ENCODE measurements at places on chromosomes 3 and 15.
A peak's percentile ranks its signal among the peaks of the same experiment; 100 is the strongest.

DNA sequence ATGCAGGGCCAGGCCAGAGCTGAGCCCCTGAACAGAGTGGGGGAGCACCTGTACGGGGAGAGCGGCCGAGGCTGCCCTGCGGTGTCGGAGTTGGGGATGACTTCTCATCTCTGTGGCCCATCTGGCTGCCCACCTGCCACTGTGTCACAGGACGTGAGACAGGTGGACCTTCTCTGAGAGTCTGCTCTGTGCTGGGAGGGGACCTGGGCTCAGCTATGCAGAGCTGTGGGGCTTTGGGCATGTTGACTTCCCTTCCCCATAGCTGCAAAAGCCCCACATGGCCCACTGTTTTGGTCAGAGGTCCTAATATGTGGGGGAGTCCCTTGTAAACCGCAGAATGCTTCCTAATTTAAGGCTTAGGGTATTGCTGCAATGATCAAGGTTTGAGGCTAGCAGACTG lies 68.0 kb upstream of the TRPM1 start:
- DNase-seq = no peak

GRCh38 chr3:37824090-37824953 lies 37.4 kb upstream of the CTDSPL start:
- no peak for DNase-seq

GRCh38 chr3:177622520-177622919 lies 425.2 kb upstream of the TBL1XR1 start:
- DNase-seq = no peak

GRCh38 chr3:28348265-28348628 lies 274 bp upstream of the ZCWPW2 start:
- DNase-seq = no peak

- DNase-seq = no peak
Observed at GRCh38 chr3:170471149-170471548, 52.5 kb downstream of the CLDN11 start.

- no peak for DNase-seq
Observed at GRCh38 chr15:41993472-41994170, 21.3 kb upstream of the EHD4 start.

DNA sequence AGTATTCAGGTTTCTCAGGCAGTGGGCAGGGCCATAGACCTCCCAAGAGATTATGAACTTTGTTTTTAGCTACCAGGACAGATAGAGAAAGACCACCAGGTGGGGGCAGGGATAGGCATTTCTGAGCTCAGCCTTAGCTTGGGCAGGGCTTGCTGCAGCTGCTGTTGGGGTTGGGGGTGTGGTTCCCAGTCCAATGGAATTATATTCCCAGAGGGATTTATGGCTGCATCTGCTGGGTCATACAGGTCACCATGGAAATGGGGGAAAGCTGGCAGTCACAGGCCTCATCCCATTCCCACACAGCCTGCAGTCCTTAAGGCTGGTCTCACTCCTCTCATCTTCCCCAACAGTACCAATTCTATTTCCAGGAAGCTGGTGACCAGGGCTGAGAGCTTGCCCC lies 144.6 kb upstream of the ZPLD1 start:
- no peak for DNase-seq

DNA sequence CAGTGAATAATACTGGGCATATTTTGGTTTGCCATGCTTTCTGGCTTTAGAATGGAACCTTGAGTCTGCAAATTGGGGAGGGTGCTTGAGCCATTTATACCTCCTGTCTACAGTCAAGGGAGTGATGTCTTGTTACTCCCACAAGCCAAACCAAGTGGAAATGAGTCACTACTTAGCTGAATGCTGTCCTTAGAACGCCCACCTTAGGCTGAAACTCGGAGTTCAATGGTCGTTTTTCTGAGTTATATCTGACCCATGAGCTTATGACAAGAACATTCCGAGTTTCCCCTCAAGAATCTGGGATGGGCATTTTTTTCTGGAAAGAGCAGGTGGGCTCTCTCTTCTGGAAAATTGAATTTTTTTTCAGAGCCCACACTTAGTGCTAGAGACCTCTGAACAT lies 17.4 kb upstream of the CLDN18 start:
- DNase-seq = no peak

DNA sequence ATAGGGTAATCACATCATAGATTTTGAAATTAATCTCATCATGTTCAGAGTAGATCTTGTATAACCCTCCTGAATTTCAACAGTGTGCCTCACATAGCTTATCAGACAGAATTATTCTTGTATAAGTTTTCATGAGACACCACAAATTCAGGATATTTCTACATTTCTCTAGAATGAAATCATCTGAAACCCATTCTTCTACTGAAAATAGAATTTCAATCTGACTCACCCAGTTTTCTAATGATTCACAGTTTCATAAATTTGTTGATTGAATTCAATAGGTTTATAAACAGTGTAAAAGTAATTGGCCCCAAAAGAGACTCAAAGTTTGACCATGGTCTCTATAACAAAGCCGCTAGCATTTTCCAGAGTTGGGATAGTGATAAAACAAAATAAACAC lies 1082.6 kb upstream of the EPHA6 start:
- no peak for DNase-seq

- DNase-seq = no peak
Observed at GRCh38 chr3:187798126-187798525, 52.9 kb upstream of the BCL6 start.

GRCh38 chr3:66270701-66271100 lies 49.9 kb downstream of the SLC25A26 start:
- DNase-seq = no peak

DNA sequence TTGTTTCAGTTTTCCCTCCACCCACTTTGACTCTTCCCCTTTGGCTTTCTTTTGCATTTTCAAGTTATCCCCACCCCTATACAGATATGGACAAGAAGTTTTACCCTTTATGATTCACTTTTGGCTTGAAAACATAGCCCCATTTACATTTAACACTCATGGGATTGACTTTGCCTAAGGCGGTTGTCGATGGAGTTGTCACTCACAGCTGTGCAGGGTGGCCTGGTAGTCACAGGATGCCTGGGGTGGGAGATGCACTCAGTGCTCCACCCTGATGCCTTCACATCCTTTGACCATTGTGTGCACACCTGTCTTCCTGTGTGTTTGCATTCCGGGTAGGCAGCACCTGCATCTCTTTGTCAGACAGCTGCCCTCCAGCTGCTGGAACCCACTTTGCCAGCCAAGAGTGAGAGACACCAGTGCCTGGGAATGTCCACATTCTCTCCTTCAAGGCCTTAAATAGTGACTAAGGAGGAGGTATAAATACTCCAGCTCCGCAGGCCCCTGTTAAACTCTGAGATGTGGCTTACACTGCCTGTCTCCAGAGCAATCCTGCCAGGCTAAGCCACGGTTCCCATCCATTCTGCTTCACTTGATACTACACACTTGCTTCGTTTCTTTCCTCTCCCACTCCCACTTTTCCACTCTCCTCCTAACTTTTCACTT lies 191.5 kb upstream of the SLC24A5 start:
- DNase-seq = no peak

DNA sequence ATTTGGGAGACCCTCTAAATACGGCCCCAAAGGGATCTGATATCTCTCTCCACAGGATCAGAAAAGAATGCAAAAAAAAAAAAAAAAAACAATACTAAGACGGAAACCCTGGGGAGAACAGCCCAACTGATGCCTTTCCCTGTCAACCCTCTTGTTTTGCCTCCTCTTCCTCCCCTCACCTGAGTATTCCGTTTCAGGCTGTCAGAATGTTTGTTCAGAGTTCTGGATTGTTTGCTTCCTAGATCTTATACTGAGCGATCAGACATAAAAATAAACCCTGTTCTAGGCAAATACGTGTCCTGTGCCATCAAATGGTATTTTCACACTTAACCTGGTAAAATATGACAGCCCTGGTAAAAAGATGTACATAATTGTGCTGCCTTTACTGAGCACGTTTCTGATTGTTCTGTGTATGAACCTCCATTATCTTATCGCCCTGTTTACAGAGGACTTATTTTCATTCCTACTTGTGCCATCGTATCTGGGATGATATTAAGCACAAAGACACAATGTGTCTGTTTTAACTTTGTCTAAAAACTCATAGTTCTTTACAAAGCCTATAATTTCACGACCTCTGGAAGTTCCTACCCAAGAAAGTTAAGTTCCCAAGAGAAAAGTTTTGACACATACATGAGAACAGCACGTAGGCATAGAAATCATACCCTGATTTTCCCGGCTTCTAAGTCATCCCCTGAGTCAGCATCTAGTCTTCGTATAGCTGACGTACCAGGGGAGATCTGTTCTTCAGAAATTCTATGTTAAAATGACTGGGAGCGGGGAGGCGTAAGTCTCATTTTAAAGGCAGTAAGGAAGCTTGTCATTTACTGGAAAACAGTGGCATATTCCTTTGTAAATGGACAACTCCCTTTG lies 856 bp downstream of the ZBTB38 start:
- DNase-seq = no peak

GRCh38 chr3:154188846-154189245 lies 67.7 kb downstream of the ARHGEF26 start:
- no peak for DNase-seq

DNA sequence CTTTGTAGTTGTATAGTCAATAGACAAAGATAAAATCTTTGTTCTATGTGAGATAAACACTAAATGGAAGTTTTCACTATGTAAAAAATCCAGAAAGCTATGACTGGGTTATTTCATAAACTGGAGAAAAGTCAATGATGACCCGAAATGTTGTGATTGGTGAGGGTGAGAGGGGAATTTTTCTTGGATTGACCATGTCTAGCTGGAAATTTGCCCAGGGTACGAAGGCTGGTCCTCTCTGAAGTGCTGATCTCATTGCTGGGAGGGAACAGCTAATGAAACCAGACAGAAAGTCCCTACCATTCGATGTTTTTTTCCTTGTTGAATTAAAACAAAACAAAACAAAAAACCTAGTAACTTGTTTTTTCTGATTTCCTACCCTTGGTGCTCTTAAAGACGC lies 14.3 kb downstream of the TPRG1 start:
- DNase-seq = no peak

DNA sequence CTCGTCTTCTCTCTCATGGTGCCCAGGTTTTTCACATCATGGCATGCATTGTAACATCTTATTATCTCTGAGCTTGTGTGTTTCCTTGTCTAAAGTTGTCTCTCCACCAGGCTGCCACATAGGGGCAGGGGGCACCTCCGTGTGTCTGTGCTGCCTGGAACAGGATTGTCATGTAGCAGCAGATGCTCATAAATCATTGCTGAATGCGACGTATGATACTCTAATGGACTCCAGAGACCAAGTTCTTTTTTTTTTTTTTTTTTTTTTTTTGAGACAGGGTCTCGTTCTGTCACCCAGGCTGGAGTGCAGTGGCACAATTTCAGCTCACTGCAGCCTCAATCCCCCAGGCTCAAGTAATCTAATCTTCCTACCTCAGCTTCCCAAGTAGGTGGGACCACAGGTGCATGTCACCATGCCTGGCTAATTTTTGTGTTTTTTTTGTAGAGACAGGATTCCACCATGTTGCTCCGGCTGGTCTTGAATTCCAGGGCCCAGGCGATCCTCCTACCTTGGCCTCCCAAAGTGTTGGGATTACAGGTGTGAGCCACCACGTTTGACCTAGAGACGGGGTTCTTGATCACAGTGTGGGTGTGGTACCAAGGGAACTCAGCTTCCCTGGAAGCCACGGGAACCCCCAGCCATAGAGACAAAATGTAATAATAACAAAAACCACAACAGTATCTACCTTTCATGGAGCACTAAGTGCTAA lies 4.7 kb upstream of the DNASE1L3 start:
- no peak for DNase-seq

GRCh38 chr3:12944849-12945248 lies 103.5 kb upstream of the RPL32 start:
- no peak for DNase-seq

- no peak for DNase-seq
Observed at GRCh38 chr3:124587053-124587408, 143.2 kb upstream of the UMPS start.

- DNase-seq = peak; percentile 3
Observed at GRCh38 chr3:15514663-15515340, 6.7 kb downstream of the COLQ start.

DNA sequence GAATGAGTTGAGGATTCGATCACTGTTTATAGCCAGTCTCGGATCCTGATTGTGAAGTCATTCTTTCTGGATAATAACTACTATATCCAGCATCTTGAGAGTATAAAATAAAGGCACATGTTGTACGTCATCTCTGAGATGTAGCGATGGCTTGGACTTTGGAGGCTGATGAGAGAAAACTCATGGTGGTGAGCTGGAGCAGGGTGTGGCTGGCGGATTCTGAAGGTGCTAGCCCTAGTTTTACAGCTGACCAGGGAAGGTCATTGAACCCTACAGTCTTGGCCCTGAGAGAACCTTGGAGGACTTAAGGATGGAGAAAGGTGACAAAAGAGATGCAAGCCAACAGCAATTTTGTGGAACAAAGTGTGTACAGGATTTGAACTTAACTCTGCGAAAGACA lies 153.8 kb downstream of the IGF1R start:
- no peak for DNase-seq

DNA sequence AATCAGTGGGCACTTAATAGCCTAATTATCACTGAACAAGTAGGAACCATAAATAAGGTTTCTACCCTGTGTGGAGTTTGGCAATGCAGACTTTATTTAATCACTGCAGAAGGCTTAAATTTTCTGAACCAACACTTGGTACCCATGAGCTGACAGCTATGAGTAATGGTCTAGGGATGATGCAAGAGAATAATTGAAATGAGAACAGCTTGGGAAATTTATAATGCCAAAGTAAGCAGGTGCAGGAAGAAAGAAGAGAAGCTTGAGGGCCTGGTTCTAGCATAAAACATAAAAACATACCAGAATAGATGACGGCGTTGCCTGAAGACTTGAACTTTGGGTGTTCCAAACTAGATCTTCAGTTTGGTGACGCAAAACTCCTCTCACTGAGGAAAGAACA lies 67.0 kb downstream of the IMPG2 start:
- no peak for DNase-seq

DNA sequence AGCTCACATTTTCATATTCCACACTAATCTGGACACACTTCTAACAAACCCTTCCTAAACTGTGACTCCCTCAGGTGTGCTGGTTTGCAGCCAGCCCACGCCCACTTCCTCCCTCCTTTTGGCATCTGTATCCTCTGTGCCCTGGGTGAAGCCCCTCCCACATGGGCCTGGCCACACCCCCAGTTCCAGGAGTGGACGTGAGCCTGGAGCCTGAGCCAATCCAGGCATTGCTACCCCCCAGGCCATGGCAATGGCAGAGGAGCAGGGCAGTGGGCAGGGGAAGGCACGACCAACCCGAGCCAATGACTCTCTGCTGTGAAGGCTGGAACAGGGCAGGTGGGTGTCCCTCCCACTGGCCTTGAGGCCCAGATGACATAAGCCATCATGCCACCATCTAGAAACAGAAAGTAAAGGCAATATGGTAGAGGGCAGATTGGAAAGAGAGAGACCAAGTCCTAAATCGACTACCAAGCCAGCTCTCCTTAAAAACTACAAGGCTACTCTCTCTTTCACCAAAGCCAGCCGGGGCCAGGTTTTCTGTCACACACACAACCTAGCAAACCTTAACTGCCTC lies 18.6 kb downstream of the FAM174B start:
- DNase-seq = no peak

- DNase-seq = no peak
Observed at GRCh38 chr3:197513953-197514785, 41.6 kb downstream of the BDH1 start.

GRCh38 chr3:126104742-126105605 lies 21.1 kb upstream of the SLC41A3 start:
- no peak for DNase-seq

GRCh38 chr3:192861972-192862371 lies 55.7 kb downstream of the MB21D2 start:
- no peak for DNase-seq

All from HFFc6 (cell line).